GM23248 (cell line): ENCODE measurements at places on chromosomes 11 and 22. TPM values are rescaled to one million over a fixed set of nuclear protein-coding genes. Genes with fewer than 3 reads are reported as not detected.

DNA sequence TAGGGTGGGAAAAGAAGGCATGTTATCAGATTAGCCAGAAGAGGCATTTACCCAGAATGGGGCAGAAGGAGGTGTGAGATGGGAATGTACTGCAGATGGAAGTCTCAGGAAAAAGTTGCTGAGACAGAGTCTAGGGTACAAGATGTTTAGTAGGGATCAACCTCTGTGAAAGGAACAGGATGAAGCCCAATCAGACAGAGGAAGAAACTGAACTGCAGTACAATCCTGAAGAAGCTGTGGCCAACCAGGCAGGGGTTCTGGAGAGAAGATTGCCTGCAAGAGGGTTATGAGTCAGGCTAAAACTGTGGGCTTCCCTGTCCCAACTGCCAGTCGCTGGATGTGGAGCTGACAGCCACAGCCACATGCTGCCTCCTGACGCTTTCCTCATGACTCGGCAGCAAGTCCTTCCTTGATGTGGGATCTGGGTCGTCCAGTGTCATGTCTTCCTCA lies 64.0 kb downstream of the CWC15 start:
- DNase-seq, result peak; percentile 81

- DNase-seq, result no peak
Measured at GRCh38 chr22:19094393-19094997, 27.7 kb downstream of the DGCR2 start.

FAM168A gene
- total RNA-seq, result 26.4 and 26.7 TPM in 2 replicates

GRCh38 chr11:64384981-64385944 lies 26.3 kb downstream of the RPS6KA4 start:
- no peak for DNase-seq

DNA sequence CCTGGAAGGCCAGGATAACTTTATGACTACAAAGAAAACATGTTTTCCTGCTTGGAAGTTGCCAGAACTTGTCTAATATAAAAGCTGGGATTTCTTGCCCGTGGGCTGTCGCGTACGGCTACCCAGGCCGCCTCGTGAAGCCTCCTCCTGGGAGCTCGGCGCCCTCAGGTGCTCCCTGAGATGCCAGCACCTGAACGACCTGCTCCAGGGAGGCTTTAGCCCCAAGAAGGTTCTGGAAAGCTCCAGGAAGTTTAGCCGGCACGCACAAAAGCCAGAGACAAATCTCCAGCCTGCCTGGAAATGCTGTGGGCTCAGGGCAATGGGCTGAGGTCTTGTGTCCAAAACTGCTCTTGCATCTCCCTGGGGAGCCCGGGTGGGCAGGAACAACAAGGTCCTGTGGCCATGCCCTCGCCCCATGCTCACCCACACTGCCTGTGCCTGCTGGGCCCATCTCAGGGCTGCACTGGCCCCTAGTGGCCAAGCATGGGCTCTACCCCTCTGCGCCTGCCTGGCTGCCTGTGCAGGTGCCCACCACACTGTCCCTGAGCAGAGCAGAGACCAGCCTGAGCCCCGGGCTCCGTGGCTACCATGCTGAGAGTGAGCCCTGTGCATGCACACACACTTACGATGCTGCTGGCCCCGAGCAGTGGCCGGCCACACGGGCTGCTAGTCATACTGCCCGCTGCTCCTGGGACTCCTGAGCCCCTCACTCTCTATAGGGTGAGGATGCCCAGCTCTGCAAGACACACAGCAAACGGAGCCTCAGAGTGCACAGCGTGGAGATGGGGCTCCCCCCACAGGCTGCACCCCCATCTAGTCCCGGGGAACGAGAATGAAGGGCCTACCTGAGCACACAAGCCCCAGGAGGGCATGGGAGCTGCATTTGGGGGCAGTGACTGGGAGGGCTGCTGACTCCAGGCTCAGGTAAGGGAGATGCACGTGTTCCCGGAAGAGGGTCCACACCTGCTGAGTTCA lies 4.9 kb upstream of the CELSR1 start:
- peak; percentile 81 for DNase-seq

- peak; percentile 25 for DNase-seq
Measured at GRCh38 chr11:11588891-11589290, 32.9 kb downstream of the GALNT18 start.

MMP27 gene
- total RNA-seq, result not detected in 2 replicates

DNA sequence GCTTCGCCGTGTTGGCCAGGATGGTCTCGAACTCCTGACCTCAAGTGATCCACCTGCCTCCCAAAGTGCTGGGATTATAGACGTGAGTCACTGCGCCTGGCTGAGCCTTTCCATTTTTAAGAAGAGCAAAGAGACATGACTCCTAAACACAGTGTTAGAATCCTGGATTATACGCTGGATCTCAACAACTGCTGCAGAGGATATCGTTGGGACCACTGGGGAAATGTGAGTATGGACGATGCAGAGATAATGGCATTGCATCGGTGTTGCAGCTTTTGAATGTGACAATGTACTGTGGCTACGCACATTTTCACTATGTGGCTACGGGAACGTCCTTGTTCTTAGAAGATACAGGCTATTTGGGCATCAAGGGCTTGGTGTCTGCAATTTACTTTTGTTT lies 6.2 kb downstream of the MRGPRF start:
- no peak for DNase-seq

DNA sequence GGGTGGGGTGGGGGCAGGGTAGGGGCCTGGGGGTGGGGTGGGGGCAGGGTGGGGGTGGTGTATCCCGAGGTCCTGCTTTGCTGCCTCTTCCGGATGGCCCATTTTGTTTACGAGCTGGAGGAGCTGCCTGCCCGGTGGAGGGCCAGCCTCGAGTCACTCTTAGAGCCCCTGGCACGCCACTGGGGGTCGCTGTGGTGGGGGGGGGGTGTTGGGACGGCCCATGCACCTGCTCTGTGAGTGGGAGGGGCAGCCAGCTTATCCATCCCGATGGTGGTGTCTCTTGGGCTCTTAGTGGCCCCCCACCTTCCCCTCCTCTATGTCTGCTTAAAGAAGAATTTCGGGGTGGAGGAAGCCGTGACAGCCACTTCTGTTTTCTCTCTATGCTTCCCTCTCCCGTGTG lies 24.6 kb downstream of the MRGPRD start:
- peak; percentile 25 for DNase-seq

DNA sequence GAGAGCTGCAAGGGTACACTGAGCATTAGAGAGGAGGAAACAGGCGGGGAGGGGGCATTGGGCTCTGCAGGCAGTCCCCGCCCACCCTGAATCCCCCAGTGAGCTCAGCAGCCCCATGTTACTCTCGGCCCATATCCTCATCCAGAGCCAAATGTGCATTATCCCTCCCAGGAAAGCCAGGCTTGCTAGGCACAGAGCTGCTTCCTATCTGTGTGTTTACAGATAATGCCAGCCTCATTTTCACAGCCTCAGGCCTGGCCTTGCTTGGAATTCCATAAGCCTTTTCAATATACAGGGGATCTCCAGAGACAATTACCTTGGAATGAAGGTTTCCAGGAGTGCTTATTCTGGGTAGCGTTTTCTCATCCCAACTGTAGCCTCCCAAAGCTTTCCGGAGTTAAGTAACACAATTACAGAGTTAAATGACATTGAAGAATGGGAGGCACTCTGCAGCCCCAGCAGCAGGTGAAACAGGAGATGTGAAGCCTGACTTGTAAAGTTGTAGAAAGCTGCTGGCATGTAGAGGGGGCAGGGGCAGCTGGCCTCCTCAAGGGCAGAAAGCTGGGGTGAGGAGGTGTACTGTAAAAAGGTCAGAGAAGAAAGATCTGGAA lies 91.5 kb upstream of the TBCEL start:
- no peak for DNase-seq

- DNase-seq, result no peak
Measured at GRCh38 chr22:22993184-22993583, 77.1 kb upstream of the GNAZ start.

- DNase-seq, result no peak
Measured at GRCh38 chr11:100670140-100670539, 16.9 kb upstream of the ARHGAP42 start.

GRCh38 chr11:66159324-66159984 lies 89.4 kb downstream of the PACS1 start:
- no peak for DNase-seq

RAG2 gene
- total RNA-seq, result not detected in 2 replicates

DNA sequence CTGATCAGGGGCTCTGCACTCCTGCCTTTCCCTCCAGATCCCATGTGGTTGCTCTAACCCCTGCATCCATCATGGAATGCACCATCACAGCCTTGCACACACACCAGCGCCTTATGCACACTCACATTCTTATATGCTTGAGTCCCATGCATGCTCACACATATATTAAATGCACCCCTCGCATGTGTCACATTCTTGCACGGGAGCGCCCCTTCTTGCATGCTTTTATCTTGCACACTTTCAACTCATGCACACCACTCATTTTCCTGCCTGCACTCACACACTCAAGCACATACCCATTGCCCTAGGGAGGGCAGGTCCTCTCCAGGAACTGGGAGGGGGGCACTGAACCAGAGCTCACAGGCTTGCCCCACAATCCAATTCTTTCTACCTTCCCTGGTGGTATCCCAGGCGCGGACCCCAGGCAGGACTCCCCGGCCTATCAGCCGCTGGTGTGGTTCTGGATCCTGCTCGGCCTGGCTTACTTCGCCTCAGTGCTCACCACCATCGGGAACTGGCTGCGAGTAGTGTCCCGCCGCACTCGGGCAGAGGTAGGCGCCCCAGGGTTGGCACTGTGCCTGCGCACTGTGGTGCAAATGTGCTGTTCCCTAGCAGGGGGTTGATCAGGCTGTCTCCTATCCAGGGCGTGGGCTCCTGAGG lies 2.3 kb upstream of the CATSPERZ start:
- DNase-seq, result no peak

DNA sequence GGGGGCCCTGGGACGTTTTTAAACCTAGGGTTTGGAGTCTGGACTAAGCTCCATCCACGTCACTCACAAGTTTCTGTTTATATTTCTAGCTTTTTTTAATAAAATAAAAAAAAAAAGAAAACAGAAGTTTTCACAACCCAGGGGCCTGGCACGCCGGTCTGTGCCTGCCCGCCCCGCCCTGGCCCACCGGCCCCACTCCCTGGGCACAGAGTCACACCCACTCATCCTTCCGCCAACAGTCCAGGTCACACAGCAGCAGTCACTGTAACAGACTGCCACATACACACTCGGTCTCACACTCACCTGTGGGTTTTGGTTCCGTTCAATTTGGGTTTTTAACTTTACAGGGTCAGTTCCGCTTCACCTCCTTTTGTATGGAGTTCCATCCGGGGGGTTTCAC lies 5.3 kb upstream of the ACR start:
- no peak for DNase-seq

GRCh38 chr11:46369458-46370152 lies 11.9 kb upstream of the MDK start:
- DNase-seq, result peak; percentile 80

- DNase-seq, result no peak
Measured at GRCh38 chr11:47130543-47130942, 46.1 kb downstream of the ARFGAP2 start.

GRCh38 chr11:63369971-63370588 lies 495 bp downstream of the SLC22A9 start:
- DNase-seq, result no peak
